ENCODE measurements at places on chromosomes 11 and 22.

DNA sequence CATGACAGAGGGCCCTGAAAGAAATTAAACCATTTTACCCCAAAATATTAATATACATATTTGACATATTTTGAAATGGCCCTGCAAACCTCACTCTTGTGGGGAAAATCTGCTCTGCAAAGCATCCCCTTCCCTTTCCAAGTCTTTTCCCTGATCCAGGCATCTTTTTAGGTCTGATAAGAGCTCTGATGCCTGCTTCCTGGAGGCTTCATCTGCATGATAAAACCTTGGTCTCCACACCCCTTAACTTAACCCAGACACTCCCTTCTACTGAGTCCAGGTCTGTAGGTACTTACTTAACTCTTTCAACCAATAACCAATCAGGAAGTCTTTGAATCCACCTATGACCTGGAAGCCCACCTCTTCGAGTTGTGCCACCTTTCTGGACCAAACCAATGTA, 1.8 kb upstream of the LGALS12 start:
- no peak for DNase-seq

- DNase-seq, result no peak
Measured at GRCh38 chr11:108973402-108974162, 308.7 kb downstream of the DDX10 start.

- no peak for DNase-seq
Measured at GRCh38 chr11:121082670-121083069, 18.4 kb upstream of the TECTA start.

DNA sequence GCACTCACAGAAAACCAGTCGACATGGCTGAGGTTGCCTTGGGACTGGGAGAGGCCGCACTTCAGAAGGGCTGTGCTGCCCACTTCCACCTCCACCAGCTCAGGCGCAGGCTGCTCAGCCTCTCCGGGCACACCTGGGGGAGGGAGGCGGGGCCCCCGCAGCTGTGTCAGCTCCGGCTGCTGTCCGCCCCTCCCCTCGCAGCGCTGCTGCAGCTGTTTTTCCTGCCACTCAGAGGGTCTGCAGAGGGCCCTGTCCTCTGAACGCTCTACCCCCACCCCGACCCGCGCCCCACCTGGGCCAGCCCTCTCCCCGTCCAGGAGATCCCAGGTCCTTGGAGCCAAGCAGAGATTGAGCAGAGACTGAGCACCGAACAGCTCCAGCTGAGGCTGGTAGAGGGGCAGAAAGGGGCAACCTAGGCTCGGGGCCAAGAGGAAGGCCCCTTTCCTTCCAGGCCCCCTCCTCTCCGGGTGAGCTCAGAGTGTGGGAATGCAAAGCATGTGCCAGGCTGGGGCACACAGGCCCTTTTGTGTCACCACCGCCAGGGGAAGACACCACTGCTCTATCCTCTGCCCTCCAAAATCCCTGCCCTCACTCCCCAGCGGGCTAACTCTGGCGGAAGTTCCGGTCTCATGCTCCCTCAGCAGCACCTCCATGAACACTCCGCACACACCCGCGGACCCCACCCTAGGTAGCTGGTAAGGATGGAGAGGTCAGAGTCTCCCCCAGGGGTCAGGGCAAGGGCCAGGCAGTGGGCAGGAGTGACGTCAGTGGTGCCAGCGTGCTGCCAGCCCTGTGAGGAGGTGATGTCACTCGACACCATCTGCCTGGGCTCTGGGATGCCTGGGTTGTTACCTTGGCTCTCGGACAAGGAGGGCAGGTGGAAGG, 1.6 kb downstream of the MCAM start:
- no peak for DNase-seq

DNA sequence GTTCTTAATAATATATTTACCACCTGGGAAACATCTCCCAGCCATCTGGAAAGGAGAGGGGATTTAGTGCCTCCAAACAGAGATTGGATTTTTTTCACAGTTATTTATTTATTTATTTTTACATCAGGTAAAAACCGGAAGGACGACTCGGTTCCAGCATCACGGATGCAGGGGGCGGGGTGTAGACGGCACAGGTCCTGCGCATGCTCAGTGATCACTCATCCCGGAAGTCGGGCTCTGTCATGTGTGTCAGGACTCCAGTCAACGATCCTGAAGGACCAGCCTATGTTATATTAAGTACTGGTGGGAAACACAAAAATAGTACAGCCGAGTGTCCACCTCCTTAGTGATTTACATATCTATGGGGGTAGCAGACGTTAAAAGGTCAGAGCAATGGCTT, 467.6 kb downstream of the NTM start:
- no peak for DNase-seq

- DNase-seq, result no peak
Measured at GRCh38 chr11:9893474-9893873, 229.6 kb downstream of the SWAP70 start.

- DNase-seq, result no peak
Measured at GRCh38 chr22:48782811-48783511, 1044.7 kb downstream of the BRD1 start.
